ENCODE measurements at places on chromosomes 4 and X. TPM values are rescaled to one million over a fixed set of nuclear protein-coding genes. Genes with fewer than 3 reads are reported as not detected.

DNA sequence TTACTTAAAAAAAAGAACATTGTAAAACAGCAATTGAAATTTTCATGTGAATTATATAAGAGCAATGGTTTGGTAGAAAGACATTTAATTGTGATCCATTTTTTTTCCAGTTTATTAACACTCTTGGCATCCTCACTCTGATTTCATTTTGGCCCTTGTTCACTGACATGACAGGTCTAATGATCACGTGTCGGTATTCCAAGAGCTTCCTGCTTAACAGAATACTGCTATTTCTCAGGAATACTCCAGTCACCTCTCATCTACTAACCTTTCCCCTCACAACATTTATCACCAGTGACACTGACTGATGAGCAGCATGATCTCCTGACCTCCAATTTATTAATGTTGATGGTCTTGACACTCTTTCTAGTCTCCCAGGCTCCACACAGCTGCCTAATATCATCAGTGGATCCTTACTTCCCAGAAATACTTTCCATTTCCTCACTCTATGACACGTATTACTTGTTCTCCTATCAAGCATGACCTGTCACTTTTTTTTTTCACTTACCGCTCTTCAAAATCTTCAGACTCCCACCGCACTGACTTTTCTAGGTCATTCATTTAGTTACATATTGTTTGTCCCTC is 847.8 kb upstream of the SLIT2 start:
- no peak for DNase-seq
- no peaks in the 10 kb centered on the region for H3K4me1 ChIP-seq
- H3K4me3 ChIP-seq = no peak overlapping the region
- no peaks in the 10 kb centered on the region for H3K36me3 ChIP-seq
- no peaks in the 10 kb centered on the region for H3K27me3 ChIP-seq

GRCh38 chrX:153953892-153954557 is 9.6 kb upstream of the RENBP start:
- no peak overlapping the region for H3K4me3 ChIP-seq
- peaks cover 81% of the 10 kb centered on the region for H3K36me3 ChIP-seq
- no peak for DNase-seq
- H3K4me1 ChIP-seq = no peaks in the 10 kb centered on the region
- H3K27me3 ChIP-seq = no peaks in the 10 kb centered on the region

GRCh38 chr4:93478805-93479204 is 349.7 kb upstream of the ATOH1 start:
- no peak for DNase-seq
- no peak overlapping the region for H3K4me3 ChIP-seq
- no peaks in the 10 kb centered on the region for H3K4me1 ChIP-seq

DNA sequence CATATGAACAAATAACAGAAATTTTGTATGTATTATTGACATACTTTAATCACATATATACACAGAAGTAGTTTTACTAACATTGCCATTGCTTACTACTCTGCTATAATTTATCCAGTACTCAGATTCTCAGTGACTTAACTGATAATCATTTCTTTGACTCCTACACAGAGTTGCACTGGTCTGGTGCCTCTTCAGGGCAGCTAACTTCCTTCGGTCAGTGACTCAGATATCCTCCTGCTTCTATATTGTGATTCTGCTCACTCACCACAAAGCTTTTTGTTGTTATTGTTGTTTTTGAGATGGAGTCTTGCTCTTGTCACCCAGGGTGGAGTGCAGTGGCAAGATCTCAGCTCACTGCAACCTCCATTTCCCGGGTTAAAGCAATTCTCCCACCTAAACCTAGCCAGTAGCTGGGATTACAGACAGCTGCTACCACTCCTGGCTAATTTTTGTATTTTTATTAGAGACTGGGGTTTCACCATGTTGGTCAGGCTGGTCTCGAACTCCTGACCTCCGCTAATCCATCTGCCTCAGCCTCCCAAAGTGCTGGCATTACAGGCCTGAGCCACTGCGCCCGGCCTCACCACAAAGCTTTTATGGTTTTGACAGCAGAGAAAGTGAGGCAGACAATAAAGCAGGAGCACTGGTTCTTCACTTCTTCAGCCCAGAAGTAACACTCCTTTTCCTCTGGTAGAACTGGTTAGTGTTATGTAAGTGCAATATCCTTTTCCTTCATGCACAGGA is 499.3 kb downstream of the EPHA5 start:
- no peak overlapping the region for H3K4me3 ChIP-seq
- no peaks in the 10 kb centered on the region for H3K36me3 ChIP-seq
- no peaks in the 10 kb centered on the region for H3K27me3 ChIP-seq
- H3K27ac ChIP-seq = no peak overlapping the region
- no peaks in the 10 kb centered on the region for H3K4me1 ChIP-seq

- H3K4me1 ChIP-seq = no peaks in the 10 kb centered on the region
- H3K4me3 ChIP-seq = no peak overlapping the region
- no peak overlapping the region for H3K27ac ChIP-seq
Observed at GRCh38 chrX:97867266-97867665, 983.6 kb downstream of the RPA4 start.

DNA sequence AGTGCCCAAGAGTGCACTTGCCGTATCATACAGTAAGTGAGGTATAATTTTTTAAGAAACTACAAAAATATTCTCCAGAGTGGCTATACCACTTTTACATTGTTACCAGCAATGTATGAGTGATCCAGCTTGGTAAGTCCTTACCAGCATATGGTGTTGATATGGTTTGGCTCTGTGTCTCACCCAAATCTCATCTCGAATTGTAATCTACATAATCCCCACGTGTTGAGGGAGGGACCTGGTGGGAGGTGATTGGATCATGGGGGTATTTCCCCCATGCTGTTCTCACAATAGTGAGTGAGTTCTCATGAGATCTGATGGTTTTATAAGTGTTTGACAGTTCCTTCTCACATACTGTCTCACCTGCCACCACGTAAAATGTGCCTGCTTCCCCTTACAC is 44.8 kb downstream of the RBMX start:
- no peaks in the 10 kb centered on the region for H3K36me3 ChIP-seq
- H3K4me1 ChIP-seq = peaks cover 3% of the 10 kb centered on the region
- no peak for DNase-seq
- no peak overlapping the region for H3K27ac ChIP-seq

GRCh38 chrX:106481341-106481740 is 130.4 kb upstream of the RADX start:
- no peak for DNase-seq
- no peak overlapping the region for H3K27ac ChIP-seq
- H3K36me3 ChIP-seq = no peaks in the 10 kb centered on the region
- peaks cover 9% of the 10 kb centered on the region for H3K27me3 ChIP-seq

DNA sequence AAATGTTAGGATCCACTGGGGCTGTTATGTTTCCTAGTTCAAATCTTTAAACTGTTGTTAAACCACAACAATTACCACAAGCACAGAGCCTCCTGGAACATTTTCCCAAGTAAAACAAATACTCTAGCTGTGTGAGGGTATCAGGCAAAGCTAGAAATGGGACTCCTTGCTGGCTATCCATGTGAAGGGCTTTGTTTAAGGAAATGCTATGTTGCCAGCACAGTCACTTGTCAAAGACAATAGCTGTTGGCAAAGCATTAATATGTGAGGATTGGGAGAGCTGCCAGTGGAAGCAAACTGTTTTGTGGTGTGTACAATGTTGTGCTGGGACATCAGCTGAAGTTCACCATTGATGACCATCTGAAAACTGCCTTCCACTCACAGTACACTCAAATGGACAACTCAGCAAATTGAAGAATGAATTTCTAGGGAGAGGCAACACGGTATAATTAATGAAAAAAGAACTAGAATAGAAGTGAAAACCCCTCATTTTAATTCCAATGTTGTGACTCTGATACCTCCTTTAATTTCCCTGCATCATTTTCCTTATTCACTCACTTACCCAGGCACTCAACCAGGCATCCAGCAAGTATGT is 100.8 kb downstream of the ANXA3 start:
- no peaks in the 10 kb centered on the region for H3K36me3 ChIP-seq
- no peak overlapping the region for H3K4me3 ChIP-seq
- DNase-seq = peak; percentile 36
- peaks cover 56% of the 10 kb centered on the region for H3K4me1 ChIP-seq
- H3K27ac ChIP-seq = peak overlapping the region; percentile 2

- peaks cover 30% of the 10 kb centered on the region for H3K36me3 ChIP-seq
- peaks cover 26% of the 10 kb centered on the region for H3K4me1 ChIP-seq
- H3K27me3 ChIP-seq = no peaks in the 10 kb centered on the region
Observed at GRCh38 chr4:51895158-51895557, 52.2 kb downstream of the DCUN1D4 start.

DNA sequence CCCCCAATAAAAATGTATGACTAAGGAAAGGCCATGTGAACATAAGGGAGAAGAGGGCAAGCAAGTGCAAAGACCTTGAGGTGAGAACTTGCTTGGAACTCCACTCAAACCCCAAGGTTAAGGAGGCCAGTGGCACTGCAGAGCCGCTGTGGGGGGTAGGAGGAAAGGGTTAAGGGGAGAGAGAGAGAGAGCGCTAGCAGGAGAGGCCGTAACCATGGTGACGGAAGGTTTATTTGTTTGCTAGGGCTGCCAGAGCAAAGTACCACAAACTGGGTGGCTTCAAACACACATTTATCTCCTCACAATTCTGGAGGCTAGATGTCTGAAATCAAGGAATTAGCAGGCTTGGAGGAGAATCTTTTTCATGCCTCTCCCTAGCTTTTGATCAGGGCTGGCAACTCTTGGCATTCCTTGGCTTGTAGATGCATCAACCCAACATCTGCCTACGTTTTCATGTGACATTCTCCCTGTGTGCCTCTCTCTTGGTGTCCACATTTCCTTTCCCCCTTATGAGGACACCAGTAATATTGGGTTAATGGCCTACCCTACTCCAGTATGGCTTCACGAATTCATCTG is 35.2 kb downstream of the SMIM20 start:
- no peaks in the 10 kb centered on the region for H3K4me1 ChIP-seq
- H3K27me3 ChIP-seq = peaks cover 3% of the 10 kb centered on the region
- no peak overlapping the region for H3K27ac ChIP-seq

DNA sequence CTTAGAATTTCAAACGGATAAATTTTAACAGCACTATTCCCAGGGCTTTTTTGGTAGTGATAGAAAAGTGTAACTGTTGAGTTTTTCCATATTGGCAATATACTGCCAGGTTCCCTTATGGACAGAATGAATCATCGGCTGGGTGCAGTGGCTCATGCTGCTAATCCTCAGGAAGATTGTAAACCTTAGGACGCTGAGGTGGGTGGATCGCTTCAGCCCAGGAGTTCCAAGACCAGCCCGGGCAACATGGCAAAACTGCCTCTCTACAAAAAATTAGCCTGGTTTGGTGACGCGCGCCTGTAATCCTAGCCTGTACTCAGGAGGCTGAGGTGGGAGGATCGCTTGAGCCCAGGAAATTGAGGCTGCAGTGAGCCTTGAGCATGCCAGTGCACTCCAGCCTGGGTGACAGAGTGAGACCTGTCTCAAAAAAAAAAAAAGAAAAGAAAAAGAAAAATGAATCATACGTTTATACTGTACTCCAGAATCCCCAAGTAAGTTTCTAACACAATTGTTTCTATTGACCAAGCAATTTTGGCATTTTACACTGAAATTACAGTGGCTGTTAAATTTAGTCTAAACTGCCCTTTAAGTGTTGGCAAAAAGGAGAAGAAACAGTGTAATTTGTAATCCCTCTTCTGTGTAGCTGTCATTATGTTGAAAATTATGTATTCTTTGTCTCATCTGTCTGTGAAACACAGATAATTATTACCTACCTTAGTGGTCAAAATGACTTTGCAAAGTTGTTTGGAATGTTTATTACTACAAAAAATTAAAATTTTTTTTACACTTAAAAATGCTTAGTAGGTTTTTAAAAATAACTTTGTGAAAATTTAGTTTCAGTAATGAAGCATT is 1.8 kb downstream of the SLC30A9 start:
- no peaks in the 10 kb centered on the region for H3K36me3 ChIP-seq
- H3K4me1 ChIP-seq = peaks cover 18% of the 10 kb centered on the region
- H3K27ac ChIP-seq = peak overlapping the region; percentile 91
- DNase-seq = no peak

SPATA18 gene
- 41.3 TPM for total RNA-seq

FRG2 gene
- not detected for total RNA-seq

KLHL34 gene
- total RNA-seq = under 0.01 TPM

MCF2 gene
- total RNA-seq = 0.29 TPM

USP17L18 gene
- total RNA-seq = not detected

TIGD4 gene
- total RNA-seq = 0.36 TPM

Data from osteoblast (primary cell).